ENCODE measurements at places on chromosomes 5 and 9. TPM values are rescaled to one million over a fixed set of nuclear protein-coding genes. Genes with fewer than 3 reads are reported as not detected.
A peak's percentile ranks its signal among the peaks of the same experiment; 100 is the strongest.

The BTNL8 gene
- not detected for total RNA-seq

The MEGF10 gene
- not detected for total RNA-seq

The SPAAR gene
- not detected for total RNA-seq

The SLC36A2 gene
- not detected for total RNA-seq

The TAL2 gene
- not detected for total RNA-seq

The OBP2B gene
- total RNA-seq: not detected

GRCh38 chr5:148849461-148849860 is 23.1 kb downstream of the ADRB2 start:
- peak overlapping the region; percentile 80 for H3K27ac ChIP-seq
- DNase-seq: no peak
- peaks cover 3% of the 10 kb centered on the region for H3K36me3 ChIP-seq

DNA sequence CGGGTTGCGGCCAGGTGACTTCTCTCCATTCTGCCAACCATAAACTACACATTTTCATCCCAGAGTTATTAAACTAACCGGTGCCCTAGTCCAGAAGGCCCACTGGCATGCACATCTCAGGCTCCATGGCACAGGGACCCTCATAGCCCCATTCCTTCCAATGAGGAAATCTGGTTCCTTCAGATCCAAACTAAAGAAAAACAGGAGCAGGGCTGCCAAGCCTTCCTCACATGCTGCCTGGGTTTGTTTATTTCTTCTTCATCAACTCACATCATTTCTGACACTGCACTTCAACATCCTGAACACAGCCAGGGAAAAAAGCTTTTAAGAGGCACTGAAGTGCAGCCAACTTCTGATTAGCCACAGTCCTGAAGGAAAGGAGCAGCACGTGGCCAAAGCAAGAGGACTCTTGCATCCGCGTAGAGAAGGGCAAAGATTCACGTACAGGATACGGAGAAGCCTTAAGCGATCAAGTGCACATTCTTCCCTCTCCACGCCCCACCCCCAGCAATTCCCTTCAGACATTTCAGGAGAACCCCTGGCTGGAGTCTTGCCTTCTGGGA is 22.5 kb downstream of the LHFPL2 start:
- H3K36me3 ChIP-seq: no peaks in the 10 kb centered on the region
- no peak overlapping the region for H3K4me3 ChIP-seq
- DNase-seq: no peak
- H3K4me1 ChIP-seq: peaks cover 2% of the 10 kb centered on the region
- no peak overlapping the region for H3K27ac ChIP-seq

DNA sequence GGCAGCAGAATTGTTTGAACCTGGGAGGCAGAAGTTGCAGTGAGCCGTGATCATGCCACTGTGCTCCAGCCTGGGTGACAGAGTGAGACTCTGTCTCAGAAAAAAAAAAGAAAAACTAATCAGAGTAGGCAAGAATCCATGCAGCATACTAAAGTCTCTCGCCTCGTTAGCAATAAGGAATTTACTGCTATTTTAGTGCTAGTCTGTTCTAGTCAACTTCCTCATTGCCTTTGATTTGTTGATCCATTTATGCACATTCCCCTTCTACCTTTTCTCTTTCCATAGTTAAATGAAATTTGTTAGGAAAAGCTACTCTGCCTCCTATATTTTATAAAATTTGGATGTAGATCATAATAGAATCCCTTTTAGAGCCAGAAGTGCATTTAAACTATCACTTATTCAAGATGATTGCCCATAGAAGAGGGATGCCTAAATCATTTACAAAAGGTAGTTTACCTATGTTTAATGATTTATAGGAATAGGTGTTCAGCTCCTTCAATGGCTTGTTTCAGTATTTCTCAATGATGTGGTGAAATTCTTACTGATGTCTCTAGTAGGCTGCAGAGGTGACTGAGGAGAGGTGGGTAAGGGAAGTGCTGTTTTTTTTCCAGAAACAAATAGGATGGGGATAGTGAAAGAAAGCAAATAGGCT is 1.9 kb downstream of the LRRC19 start:
- no peak overlapping the region for H3K27ac ChIP-seq
- no peaks in the 10 kb centered on the region for H3K4me1 ChIP-seq
- peaks cover 3% of the 10 kb centered on the region for H3K36me3 ChIP-seq
- no peaks in the 10 kb centered on the region for H3K27me3 ChIP-seq
- H3K4me3 ChIP-seq: no peak overlapping the region
- no peak for DNase-seq

GRCh38 chr9:133003671-133004090 is 25.2 kb downstream of the GFI1B start:
- peaks cover 6% of the 10 kb centered on the region for H3K4me1 ChIP-seq
- no peak overlapping the region for H3K27ac ChIP-seq
- peaks cover 4% of the 10 kb centered on the region for H3K36me3 ChIP-seq
- peaks cover 74% of the 10 kb centered on the region for H3K27me3 ChIP-seq

GRCh38 chr9:14057368-14058324 is 256.3 kb downstream of the NFIB start:
- H3K4me1 ChIP-seq: no peaks in the 10 kb centered on the region
- no peak overlapping the region for H3K27ac ChIP-seq
- no peaks in the 10 kb centered on the region for H3K36me3 ChIP-seq
- H3K4me3 ChIP-seq: no peak overlapping the region
- H3K27me3 ChIP-seq: no peaks in the 10 kb centered on the region

- H3K27ac ChIP-seq: no peak overlapping the region
- no peak overlapping the region for H3K4me3 ChIP-seq
- no peaks in the 10 kb centered on the region for H3K4me1 ChIP-seq
- no peaks in the 10 kb centered on the region for H3K27me3 ChIP-seq
- no peaks in the 10 kb centered on the region for H3K36me3 ChIP-seq
- DNase-seq: no peak
Measured at GRCh38 chr9:108363311-108363710, 492.5 kb downstream of the ACTL7B start.

DNA sequence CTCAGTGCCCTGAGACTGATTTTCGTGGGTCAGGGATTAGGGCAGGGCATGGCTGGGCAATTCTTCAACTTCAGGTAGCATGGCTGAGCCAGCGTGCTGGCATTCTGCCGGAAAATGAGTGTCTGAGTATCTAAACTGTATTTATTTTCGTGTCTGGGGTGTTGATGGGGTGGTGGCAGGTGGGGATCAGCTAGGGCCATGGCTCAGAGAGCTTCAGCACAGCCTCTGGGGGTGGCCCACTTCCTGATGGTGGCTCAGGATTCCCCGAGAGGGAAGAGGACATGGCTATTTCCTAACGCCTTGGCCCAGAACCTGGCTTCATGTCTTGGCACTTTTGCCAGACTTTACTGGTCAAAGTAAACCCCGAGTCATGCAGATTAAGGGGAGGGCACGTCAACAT is 260.5 kb downstream of the GADD45G start:
- no peaks in the 10 kb centered on the region for H3K36me3 ChIP-seq
- H3K4me1 ChIP-seq: no peaks in the 10 kb centered on the region
- H3K27ac ChIP-seq: no peak overlapping the region
- H3K4me3 ChIP-seq: no peak overlapping the region
- H3K27me3 ChIP-seq: no peaks in the 10 kb centered on the region
- no peak for DNase-seq

DNA sequence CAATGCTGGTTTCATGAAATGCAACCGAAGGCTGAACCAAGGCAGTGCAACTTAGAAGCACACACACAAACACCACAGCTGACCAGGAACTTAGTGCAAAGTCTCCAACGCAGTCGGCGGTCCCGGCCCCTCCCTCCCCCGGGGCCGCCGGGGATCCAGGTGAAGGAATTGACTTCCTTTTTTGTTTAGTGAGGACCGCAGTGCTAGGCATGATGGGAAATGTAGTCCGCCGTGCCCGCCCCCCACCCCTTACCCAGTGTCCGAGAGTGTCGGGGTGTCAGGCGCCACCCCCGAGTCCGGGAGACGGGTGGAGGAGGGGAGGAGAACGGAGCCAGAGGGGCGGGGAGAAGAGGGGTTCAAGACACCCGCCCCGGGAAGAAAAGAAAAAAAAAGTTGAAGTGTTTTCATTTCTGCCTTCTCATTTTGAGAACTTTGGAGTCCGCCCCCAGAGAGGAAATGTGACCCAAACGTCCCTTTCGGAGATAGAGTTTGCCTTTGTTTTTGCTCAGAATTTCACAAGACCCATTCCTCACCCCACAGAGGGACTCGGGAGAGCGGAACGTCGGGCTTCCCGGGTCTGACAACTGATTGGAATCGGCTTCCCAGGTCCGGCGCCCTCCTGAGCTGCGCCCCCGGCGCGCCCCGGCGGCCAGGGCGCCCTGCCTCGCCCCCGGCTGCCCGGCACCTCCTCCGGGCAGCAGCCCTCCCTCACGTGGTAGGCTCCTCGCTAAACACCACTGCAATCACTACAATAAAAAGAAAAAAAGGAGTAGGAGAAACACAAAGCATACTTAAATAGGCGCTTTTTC is 2.0 kb downstream of the IER5L start:
- no peaks in the 10 kb centered on the region for H3K36me3 ChIP-seq
- peak overlapping the region; percentile 91 for H3K4me3 ChIP-seq
- DNase-seq: no peak
- H3K27ac ChIP-seq: peak overlapping the region; percentile 14
- peaks cover 8% of the 10 kb centered on the region for H3K4me1 ChIP-seq
- H3K27me3 ChIP-seq: peaks cover 7% of the 10 kb centered on the region

GRCh38 chr5:79297661-79298060 is 61.7 kb downstream of the JMY start:
- H3K27ac ChIP-seq: peak overlapping the region; percentile 79
- H3K4me1 ChIP-seq: peaks cover 4% of the 10 kb centered on the region
- DNase-seq: no peak
- H3K36me3 ChIP-seq: peaks cover 8% of the 10 kb centered on the region

DNA sequence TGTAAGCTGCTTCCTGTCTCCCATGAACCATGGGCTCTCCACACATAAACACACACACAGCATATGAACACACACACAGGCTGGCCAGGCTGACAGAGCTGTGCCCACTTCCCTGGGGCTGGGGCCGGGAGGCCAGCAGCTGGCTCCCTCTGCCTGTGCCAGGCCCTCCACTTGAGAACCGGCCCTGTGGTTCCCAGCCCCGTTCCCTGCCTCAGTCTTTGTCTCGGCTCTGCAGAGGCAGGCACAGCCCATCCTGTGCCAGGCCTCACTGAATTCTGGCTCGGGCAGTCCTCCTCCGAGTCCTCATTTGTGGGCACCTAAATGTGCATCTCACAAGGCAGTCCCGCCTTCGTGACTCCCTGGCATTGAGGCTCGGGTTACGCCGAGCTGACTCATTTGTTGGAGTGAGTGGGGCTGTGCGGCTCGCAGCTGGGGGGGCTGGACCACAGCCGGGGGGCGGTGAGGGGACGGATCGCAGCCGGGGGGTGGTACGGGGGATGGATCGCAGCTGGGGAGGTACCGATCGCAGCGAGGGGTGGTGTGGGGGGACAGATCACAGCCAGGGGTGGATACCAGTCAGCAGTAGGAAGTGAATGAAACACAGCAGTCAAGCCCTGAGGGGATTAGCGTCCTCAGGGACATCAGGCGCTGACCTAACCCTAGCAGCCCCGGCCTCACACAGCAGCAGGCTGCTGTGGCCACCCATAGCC is 72.3 kb downstream of the PSMB7 start:
- H3K36me3 ChIP-seq: no peaks in the 10 kb centered on the region
- H3K27ac ChIP-seq: no peak overlapping the region
- H3K27me3 ChIP-seq: no peaks in the 10 kb centered on the region
- DNase-seq: no peak
- H3K4me3 ChIP-seq: no peak overlapping the region
- peaks cover 2% of the 10 kb centered on the region for H3K4me1 ChIP-seq

DNA sequence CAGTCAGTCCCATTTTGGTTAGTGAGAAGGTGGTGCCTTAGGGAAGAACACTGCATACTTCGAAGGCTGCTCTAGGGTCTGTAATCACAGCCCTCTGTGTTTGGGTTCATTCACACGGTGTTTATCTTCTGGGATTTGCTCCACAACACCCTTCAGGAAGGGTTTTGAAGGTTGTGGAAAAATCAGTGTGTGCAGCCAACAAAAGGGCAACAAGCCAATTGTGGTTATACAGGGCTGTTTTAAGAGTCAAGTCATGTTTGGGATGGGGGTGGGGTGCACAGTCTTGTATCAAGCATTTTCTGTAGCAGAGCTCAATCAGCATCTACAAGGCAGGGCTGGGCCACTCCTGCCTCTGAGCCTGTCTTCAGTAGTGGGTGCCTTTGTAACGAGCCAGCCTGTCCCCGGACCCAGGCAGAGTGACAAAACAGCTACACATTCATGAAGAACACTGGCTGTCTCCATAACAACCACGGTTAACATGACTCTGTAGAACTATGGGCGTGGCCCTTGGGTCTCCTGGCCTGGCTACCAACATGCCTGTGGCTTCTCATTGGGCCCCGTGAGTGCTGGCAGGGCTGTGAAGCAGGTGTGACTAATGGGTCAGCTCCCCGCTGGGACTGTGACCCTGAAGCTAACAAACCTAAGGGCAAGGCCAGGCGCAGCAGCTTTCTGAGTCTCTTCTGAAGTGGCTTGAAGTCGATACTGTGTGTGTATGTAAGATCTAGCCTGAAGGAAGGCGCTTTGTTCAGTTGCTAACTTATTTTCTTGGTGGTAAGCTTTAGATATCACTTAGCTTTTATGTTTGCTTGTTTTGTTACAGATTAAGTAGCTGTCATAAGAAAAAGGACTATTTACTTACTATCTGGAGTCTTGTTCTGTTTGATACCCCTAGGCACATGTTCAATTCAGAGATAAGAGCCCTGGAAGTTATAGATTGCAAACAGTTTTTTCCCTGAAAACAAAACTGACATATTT is 27.9 kb upstream of the GOLM1 start:
- no peaks in the 10 kb centered on the region for H3K36me3 ChIP-seq
- H3K27me3 ChIP-seq: peaks cover 21% of the 10 kb centered on the region
- no peaks in the 10 kb centered on the region for H3K4me1 ChIP-seq

DNA sequence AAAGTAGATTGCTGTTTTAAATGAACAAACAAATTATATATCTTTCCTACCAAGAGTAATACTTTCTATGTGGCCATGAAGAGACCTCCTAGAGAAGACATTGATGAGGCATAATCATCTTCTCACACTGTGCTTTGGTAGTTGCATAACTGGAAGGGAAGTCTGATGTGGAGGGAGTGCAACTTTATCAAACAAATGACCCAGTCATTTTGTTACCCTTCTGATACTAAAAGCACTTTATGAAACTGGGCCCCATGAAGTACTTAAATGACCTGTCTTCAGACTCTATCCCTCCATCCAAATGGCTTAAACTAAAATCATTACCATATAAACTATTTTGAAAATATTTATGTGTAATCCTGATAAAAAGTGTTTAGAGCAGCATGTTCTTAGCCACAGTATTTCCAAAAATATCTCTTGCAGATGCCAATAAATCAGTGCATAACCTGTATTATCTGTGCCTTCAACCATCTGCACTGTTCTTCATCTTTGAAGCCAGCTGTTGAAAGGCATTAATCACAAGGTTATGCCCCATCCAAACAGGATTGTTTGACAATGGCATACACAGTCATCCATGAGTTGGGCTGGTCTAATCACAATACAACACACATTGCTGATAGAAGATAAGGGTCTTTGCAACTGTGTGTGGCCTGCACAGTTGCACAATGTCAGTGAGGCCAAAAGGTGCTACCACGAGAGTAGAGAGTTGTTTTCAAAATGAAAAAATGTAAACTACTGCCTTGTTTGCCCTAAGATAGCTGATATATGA is 31.9 kb upstream of the MIER3 start:
- H3K4me3 ChIP-seq: no peak overlapping the region
- peaks cover 12% of the 10 kb centered on the region for H3K27me3 ChIP-seq
- H3K27ac ChIP-seq: peak overlapping the region; percentile 27
- no peak for DNase-seq

GRCh38 chr5:7794311-7794710 is 56.6 kb downstream of the CFAP90 start:
- peaks cover 78% of the 10 kb centered on the region for H3K27me3 ChIP-seq
- no peaks in the 10 kb centered on the region for H3K4me1 ChIP-seq
- no peak for DNase-seq
- H3K27ac ChIP-seq: no peak overlapping the region

All from T-helper 17 cell (primary cell).